ENCODE measurements at places on chromosomes 16 and 17.

DNA sequence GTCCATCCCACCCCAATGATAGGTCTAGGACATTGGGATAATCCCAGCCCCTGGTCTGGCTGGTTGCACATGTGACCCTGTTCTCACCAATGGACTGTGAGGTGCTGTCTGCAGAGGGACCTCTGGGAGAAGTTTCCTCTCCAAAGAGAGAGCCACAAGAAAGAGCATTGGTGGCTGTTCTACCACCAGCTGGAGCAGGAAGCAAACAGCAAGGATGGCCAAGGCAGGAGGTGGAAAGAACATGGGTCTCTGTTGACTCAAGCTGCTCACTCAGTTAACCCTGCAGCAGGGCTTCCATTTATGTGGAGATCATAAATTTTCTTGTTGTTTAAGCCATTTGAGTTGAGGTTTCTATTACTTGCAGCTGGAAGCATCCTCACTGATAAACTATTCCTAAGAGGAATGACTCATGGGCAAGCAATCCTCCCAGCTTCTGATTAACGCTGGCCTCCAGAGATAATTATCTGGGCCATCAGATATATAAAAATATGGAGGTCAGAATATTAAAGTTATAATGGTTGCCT lies 52.6 kb downstream of the CYB5B start:
- peak; percentile 60 for DNase-seq

DNA sequence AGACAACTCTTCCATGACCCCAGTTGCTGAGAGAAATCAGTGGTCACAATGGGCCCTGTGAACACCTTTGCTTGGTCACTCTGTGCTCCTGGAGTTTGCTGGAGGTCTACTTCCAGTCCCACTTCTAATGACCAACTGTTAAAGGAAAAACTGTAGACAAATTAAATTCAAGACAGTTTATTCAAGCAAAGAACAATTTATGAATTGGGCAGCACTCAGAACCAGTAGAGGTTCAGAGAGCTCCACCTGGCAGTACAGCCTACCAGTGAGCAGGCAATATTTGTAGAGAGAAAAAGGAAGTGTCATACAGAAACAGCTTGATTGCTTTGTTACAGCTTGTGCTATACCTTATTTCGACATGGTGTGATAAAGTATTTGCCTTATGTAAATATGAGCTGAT lies 116.5 kb downstream of the HS3ST3B1 start:
- DNase-seq = no peak

DNA sequence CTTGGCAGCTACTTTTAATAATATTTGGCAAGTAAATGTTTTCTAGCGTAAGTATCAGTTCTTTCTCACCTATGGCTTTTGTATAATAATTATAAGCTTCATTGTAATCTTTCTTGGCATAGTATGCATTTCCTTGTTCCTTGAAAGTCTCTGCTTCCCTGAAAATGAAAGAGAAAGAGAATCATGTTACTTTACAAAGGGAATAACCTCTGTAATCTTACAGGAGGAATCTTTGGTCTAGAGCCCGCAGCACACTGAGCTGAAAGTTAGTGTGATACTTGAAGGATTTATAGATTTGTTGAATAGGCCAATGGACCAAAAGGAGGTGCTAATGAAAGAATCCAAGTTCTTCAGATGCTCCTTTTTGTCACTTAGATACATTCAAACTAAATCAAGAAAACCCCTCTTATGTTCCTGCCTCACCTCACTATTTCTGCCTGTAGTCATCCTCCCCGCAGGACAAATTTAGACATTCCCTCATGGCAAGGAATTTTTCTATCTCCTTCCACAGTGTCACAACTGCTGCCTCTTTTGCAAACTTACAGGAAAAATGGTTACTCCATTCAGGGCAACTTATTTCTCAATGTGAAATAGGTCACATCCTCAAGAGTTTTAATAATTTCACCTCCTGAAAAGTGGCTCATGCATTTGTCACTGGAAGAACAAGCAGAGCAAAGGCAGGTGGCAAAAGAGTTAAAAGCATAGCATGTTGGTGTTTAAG lies 16.7 kb downstream of the DNAJC7 start:
- DNase-seq = no peak

GRCh38 chr16:84486126-84486525 lies 18.3 kb downstream of the MEAK7 start:
- DNase-seq = no peak

Data from Caco-2 (cell line).